ENCODE measurements at places on chromosomes 2 and 18.

DNA sequence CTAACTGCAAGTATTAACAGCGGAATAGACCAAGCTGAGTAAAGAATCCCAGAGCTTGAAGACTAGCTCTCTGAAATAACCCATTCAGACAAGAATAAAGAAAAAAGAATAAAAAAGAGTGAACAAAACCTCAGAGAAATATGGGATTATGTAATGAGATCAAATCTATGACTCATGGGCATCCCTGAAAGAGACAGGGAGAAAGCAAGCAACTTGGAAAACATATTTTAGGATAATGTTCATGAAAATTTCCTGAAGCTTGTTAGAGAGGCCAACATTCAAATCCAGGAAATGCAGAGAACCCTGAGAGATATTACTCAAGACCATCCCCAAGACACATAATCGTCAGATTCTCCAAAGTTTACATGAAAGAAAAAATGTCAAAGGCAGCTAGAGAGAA, 17.3 kb downstream of the PFN4 start:
- no peak for DNase-seq

GRCh38 chr18:38843291-38843690, 1277.7 kb upstream of the CELF4 start:
- DNase-seq, result no peak

DNA sequence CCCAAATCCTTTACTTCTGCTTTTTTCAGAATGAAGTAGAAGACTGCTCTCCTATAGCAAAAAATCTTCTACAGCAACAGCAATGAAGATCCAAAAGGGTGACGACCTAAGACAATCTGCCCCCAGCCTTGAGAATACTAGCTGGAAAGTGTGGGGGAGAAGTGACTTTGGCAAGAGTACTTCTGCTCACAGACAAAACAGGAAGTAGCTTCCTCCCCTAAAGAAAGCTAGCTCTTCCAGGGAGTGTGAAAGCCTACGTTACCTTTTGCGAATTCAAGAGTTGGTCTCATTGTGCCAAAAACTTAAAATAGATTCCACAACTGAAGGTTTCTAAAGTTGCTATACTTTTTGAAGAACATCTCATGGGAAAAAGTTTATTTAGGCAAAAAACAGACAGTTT, 1069.2 kb upstream of the CHAC2 start:
- no peak for DNase-seq

DNA sequence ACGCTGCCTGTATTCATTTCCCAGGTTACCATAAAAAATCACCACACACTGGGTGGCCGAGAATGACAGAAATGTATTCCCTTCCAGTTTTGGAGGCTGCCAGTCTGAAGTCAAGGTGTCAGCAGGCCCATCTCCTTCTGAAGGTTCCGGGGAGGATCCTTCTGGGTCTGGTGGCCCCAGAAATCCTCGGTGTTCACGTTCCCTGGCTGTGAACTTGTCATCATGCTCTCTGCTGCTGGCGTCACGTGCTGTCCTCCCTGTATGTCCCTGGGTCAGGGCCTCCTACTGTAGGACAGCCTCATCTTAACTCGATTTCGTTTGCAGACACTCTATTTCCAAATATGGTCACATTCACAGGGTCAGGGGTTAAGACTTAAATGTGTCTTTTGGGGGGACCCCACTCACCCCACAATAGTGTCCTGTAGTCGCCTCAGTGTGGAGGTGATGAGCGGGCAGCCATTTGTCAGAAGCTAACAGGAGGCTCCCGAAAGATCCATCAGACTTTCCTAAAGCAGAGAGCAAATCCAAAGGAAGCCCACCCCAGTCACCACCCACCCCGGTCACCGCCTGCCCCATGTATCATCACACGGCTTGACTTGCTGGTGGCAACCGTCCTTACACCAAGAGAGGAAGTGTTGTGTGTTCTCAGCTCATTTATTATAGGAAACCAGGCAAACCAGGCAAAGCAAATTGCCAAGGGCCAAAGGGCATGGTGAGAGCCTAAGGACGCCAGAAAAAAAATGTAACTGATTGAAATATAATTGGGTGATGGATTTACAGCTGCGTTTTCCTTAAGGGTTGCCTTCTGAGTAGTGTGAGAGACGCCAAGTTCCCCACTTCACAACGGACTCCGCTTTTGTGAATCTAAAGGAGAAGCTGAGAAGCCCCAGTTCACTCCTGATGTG, 148.8 kb upstream of the ZNF236 start:
- no peak for DNase-seq

GRCh38 chr2:196473617-196474016, 165.9 kb upstream of the CCDC150 start:
- DNase-seq, result no peak

- DNase-seq, result no peak
Measured at GRCh38 chr2:10810202-10811161, 2.1 kb downstream of the PDIA6 start.

GRCh38 chr18:23211146-23211545, 75.9 kb downstream of the CABLES1 start:
- no peak for DNase-seq

DNA sequence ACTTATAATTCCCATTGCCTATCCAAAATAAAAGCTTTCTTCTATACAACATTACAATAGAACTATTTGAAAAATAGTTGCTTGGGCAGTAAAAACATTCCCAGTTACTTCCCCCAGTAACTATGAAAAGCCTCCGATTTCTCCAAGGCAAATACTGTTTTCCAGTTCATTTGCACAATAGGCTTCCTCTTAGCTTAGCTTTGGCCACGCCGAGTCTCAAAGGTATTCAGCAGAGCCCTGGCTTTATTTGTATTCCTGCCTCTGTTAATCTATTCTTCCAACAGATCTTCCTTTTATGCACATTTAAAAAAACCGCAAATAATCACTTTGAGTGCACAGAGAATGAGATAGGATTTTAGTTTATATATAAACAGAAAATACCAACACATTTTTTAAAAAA, 836.8 kb upstream of the VRK2 start:
- DNase-seq, result no peak

DNA sequence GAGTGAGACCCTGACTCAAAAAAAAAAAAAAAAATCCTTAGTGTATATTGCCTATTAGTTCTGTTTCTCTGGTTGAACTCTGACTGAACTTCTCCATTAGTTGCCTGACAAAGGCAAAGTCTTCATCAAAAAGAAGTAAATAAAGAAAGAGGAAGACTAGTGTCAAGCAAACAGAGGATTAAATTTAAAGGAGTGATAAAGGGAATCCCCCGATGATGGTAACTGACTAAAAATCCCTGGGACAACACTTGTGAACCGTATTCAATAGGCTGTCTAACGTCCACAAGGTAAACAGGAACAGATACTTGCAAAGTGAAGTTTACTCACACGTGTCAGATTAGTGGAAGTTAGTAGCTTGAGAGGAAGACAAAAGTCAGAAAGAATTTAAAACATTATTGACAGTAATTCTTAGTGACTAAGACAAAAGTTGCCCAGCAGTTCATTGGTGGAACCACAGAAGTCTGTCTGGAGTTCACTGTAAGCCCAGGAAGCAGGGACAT, 26.2 kb upstream of the SPOPL start:
- no peak for DNase-seq

- DNase-seq, result no peak
Measured at GRCh38 chr18:22229456-22230124, 60.2 kb downstream of the GATA6 start.

DNA sequence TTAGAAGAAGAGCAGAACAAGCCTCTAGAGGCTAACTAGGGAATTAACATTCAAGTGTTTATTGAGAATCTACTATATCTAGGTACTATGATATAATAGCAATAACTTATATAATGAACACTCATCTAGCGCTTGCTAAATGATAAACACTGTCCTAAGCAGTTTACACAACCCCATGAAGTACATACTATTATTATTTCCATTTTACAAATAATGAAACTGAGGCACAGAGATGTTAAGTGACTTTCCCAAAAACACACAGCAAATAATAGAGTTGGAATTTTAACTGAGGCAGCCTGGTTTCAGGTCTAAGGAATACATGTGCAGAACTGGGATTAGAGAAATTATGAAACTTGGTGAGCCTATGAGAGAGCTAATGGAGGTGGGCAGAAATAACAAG, 893.4 kb downstream of the CPS1 start:
- DNase-seq, result no peak

Data from D721Med (cell line).